ENCODE measurements at places on chromosomes 1 and 21. TPM values are rescaled to one million over a fixed set of nuclear protein-coding genes. Genes with fewer than 3 reads are reported as not detected.

Gene ZMYM4
- 42.4 TPM for total RNA-seq

Gene AQP10
- total RNA-seq, result not detected

Gene DNAJB4
- total RNA-seq, result 11.9 TPM

Gene OMA1
- total RNA-seq, result 47.8 TPM

Gene FCRL4
- 6.3 TPM for total RNA-seq

Gene FCRL6
- total RNA-seq, result not detected

Gene COL6A2
- 0.40 TPM for total RNA-seq

Gene TAL1
- total RNA-seq, result not detected

Gene S100A2
- total RNA-seq, result 2.0 TPM

Gene FCER1G
- total RNA-seq, result 0.60 TPM

Gene EFNA4
- total RNA-seq, result 7.8 TPM

Gene LCE1C
- total RNA-seq, result not detected

Gene FALEC
- total RNA-seq, result 1.1 TPM

Gene KRTAP19-3
- total RNA-seq, result not detected

Gene ATPAF1
- 24.5 TPM for total RNA-seq

Gene DENND2C
- 0.32 TPM for total RNA-seq

Gene GREM2
- not detected for total RNA-seq

Gene OR14K1
- total RNA-seq, result not detected

Gene RAP1GAP
- 0.54 TPM for total RNA-seq

Gene CCDC27
- total RNA-seq, result not detected

Gene NPPB
- not detected for total RNA-seq

Gene LRRIQ3
- total RNA-seq, result 1.00 TPM

Gene RXFP4
- not detected for total RNA-seq

Gene PDC
- total RNA-seq, result not detected

Gene IKBKE
- total RNA-seq, result 52.9 TPM

Gene FAM89A
- 5.3 TPM for total RNA-seq

Gene MX2
- 34.4 TPM for total RNA-seq

Gene C1orf94
- not detected for total RNA-seq

Gene MRTO4
- total RNA-seq, result 61.5 TPM

Gene FMO3
- not detected for total RNA-seq

Gene TMIGD3
- not detected for total RNA-seq

Gene ARHGEF10L
- total RNA-seq, result 0.59 TPM

Gene C4BPA
- total RNA-seq, result not detected

Gene MORC3
- 55.4 TPM for total RNA-seq

Gene TMEM222
- total RNA-seq, result 43.0 TPM

Gene COL16A1
- 0.17 TPM for total RNA-seq

Gene GATAD2B
- 78.4 TPM for total RNA-seq

Gene PLEKHG5
- total RNA-seq, result 0.22 TPM

Gene SYT2
- not detected for total RNA-seq

Gene SMG7
- 79.4 TPM for total RNA-seq

Gene EXTL2
- 4.8 TPM for total RNA-seq

Gene CNR2
- 51.0 TPM for total RNA-seq

Gene TCEA3
- not detected for total RNA-seq

Gene APOBEC4
- total RNA-seq, result not detected

Gene NUP210L
- 0.22 TPM for total RNA-seq

Gene ICOSLG
- total RNA-seq, result 40.9 TPM

Gene RHCE
- not detected for total RNA-seq

Gene CRYAA
- not detected for total RNA-seq

Gene PRRX1
- not detected for total RNA-seq

Gene LINGO4
- not detected for total RNA-seq

Gene SLC44A3
- total RNA-seq, result not detected

Gene OLFM3
- not detected for total RNA-seq

Gene NBPF4
- total RNA-seq, result not detected
